CD8-positive, alpha-beta memory T cell (primary cell): ENCODE measurements at places on chromosomes 1 and 21.

DNA sequence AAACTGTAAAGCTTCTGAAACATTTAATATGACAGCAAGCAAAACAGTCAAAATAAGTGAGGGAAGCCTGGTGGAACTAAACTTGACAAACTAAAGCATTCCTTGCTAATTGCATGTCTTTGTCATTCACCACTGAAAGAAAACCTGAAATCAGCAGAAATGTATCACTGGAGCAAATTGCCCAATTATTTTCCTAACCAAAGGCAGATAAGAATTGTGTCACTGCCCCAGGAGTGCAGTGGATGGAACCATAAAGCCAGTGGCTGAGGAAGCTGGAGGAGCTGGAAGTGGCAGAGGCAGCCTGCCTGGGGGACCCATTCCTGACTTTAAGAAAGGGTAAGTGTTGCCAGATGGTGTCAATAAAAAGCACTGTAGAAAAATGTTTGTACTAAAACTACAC is 2.7 kb upstream of the SLC30A10 start:
- no peak for DNase-seq

DNA sequence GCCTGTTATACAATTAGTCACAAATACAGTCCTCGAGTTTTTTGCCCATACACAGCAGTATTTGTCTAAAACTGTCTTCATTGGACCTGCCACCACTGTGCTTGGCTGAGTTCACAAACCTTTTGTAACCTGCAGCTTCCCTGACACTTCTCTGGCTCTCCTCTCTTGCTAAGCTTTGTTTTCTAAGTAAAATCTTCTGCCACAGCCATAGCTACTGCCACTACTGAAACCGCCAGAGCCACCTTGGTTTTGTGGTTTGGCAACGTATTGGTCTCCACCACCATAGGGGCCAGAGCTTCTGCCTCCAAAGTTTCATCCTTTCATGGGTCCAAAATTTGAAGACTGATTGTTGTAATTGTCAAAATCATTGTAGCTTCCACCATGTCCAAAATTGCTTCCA is 668.2 kb upstream of the BRINP3 start:
- DNase-seq, result no peak

DNA sequence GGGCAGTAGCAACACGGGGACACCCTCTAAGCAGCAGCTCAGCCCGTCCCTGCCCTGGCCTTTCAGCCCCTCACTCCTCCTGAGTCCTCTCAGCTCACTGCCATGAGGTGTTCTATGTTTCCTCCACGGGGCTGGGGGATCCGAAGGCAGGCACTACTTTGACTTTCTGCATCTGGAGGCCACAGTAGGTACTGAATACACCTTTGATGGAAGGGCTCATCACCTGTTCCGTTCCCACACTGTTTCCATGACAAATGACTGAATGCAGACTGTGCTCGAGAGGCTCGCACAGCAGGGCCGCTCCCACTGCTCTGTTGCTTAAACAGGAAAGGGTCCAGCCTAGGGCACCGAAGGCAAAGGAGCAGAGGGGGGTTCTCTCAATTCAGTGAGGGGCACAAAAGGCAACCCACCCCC is 77.6 kb upstream of the DNAH14 start:
- no peak for DNase-seq

GRCh38 chr1:209203533-209203895 is 380.0 kb upstream of the CAMK1G start:
- no peak for DNase-seq

GRCh38 chr1:2030076-2030871 is 11.1 kb downstream of the GABRD start:
- DNase-seq, result no peak

- no peak for DNase-seq
These were observed 123.7 kb downstream of the NOS1AP start for GRCh38 chr1:162193221-162193620.

DNA sequence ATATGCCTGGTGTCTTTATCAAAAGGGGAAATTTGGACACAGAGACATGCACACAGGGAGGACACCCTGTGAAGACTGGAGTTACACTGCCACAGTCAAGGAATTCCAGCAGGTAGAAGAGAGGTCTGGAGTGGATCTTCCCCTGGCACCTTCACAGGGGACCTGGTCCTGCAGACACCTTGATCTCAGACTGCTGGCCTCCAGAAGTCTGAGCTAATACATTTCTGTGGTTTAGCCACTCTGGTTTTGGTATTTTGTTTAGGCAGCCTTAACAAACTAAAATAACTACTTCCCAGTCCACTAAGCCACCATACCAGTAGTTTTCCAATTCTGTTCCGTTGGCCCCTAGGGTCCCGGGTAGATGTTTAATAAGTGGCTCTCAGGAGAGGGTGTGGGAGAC is 164.7 kb downstream of the SETD4 start:
- no peak for DNase-seq

DNA sequence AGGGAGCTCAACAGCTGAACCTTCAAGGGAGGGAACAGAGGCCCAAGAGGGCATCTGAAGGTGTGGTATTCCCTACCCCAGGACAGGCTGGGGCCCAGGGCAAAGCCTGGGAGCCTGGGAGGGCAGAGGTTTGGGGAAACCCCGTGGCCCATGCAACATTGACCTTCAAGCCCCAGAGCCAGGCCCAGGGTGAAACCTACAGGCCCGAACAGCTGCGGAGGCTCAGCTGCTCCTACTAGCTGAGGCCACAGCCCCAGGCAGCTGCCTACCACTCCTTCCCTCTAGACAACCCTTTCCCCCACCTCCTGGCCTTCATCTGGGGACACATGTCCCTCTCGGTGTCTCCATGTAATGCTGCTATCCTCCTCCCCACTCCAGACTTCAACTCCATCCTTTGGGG is 3.2 kb downstream of the LAD1 start:
- DNase-seq, result no peak

- DNase-seq, result no peak
These were observed 1.0 kb upstream of the GALNT2 start for GRCh38 chr1:230066031-230066430.
